ENCODE measurements at places on chromosomes 12 and 14. TPM values are rescaled to one million over a fixed set of nuclear protein-coding genes. Genes with fewer than 3 reads are reported as not detected.

OR4E2 gene
- total RNA-seq: not detected

TMCC3 gene
- total RNA-seq: 1.3 TPM

METTL25 gene
- total RNA-seq: 8.5 TPM

- H3K27ac ChIP-seq: no peak overlapping the region
- H3K4me3 ChIP-seq: no peak overlapping the region
- DNase-seq: no peak
- no peaks in the 10 kb centered on the region for H3K36me3 ChIP-seq
- no peaks in the 10 kb centered on the region for H3K27me3 ChIP-seq
These were observed 398.3 kb downstream of the RAD51B start for GRCh38 chr14:68217791-68218340.

- peak overlapping the region; percentile 38 for H3K27ac ChIP-seq
- H3K36me3 ChIP-seq: peaks cover 85% of the 10 kb centered on the region
- no peaks in the 10 kb centered on the region for H3K27me3 ChIP-seq
- DNase-seq: no peak
- H3K4me1 ChIP-seq: peaks cover 12% of the 10 kb centered on the region
- no peak overlapping the region for H3K4me3 ChIP-seq
These were observed 49.5 kb downstream of the ATP2A2 start for GRCh38 chr12:110330544-110330943.

- no peak overlapping the region for H3K27ac ChIP-seq
- H3K4me3 ChIP-seq: no peak overlapping the region
- no peaks in the 10 kb centered on the region for H3K4me1 ChIP-seq
These were observed 46.9 kb downstream of the COCH start for GRCh38 chr14:30921305-30921704.

GRCh38 chr14:20419419-20419818, 6.1 kb upstream of the TEP1 start:
- no peak overlapping the region for H3K27ac ChIP-seq
- no peak for DNase-seq
- H3K4me3 ChIP-seq: no peak overlapping the region
- no peaks in the 10 kb centered on the region for H3K4me1 ChIP-seq
- H3K27me3 ChIP-seq: no peaks in the 10 kb centered on the region

GRCh38 chr14:92529903-92530302, 16.3 kb downstream of the RIN3 start:
- H3K36me3 ChIP-seq: no peaks in the 10 kb centered on the region
- no peak overlapping the region for H3K4me3 ChIP-seq
- H3K27me3 ChIP-seq: no peaks in the 10 kb centered on the region
- DNase-seq: no peak
- H3K4me1 ChIP-seq: no peaks in the 10 kb centered on the region

GRCh38 chr12:2284857-2285256, 232.1 kb downstream of the CACNA1C start:
- no peaks in the 10 kb centered on the region for H3K27me3 ChIP-seq
- H3K36me3 ChIP-seq: no peaks in the 10 kb centered on the region
- H3K27ac ChIP-seq: peak overlapping the region; percentile 61
- H3K4me1 ChIP-seq: peaks cover 74% of the 10 kb centered on the region
- no peak overlapping the region for H3K4me3 ChIP-seq

- no peak overlapping the region for H3K27ac ChIP-seq
These were observed 28.2 kb upstream of the TMEM106C start for GRCh38 chr12:47935184-47935583.

DNA sequence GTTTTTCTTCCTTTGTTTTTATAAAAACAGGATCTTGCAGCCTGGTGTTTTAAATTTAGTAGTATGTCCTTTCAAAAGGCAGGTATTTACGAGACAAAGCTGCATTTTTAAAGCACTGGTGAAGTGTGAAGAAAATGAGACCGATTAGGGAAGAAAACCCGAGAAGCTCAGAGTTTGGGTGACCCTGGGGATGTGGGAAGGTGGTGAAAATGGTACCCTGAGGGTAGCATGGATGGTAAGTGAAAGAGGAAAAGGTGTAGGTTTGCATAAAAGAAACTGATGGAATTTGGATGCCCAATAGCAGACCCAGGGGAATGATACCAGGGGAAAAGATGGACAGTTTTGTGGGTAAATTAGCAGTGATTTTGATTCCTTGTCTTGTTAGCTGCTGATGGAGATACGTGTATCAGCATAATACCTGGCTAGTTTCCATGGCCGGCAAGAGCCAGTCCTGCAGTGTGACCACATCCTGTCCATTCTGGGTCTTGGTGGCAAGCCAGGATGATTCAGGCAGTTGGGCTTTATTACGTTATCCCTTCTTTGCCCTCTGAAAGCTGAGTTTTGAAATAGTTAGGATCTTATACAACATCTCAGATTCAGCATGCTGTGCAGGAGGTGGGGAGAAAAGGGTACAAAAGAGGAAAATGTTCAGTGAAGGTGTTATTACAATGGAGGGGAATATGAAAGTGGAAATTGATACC, 8.9 kb downstream of the BICD1 start:
- no peak for DNase-seq
- no peak overlapping the region for H3K27ac ChIP-seq
- H3K4me3 ChIP-seq: no peak overlapping the region
- no peaks in the 10 kb centered on the region for H3K27me3 ChIP-seq

All from cardiac muscle cell (in vitro differentiated cells and primary cell).